Left lobe of liver (tissue), 2 donors: ENCODE measurements at places on chromosomes 12 and 14. TPM values are rescaled to one million over a fixed set of nuclear protein-coding genes. Genes with fewer than 3 reads are reported as not detected.
A peak's percentile ranks its signal among the peaks of the same experiment; 100 is the strongest.

DNA sequence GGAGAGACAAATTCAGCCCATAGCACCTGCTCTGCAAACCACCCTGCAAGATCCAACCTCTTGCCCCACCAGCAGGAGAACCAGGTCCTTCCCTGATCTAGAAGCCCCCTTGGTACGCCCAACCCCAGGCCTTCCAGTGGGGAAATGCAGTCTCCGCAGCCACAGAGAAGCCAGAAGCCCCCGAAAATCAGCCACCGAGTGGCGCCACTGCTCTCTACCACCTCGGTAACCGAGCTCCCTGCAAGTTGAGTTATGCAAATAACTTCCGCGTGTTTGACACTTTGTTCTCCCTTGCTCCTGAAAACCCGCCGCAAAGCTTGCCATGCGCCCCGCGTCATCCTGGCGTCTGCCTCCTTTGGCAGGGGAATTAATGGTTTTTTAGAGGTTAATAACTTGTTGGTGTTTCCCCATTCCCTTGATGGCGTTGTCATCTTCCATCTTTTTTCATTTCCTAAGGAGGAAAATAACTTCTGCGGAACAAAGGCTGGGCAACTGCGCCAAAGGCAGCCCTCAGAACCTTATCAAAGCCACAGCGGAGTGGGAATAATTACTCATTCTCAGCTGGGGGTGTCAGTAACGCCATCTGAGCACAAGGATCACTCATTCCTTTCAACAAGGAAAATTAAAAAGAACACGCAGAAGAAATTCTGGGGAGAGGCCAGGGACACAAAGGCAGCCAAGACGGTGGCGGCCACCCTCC, 60.4 kb downstream of the FZD10 start:
- no peak for DNase-seq

The PTGDR gene
- total RNA-seq, result 0.15 TPM

GRCh38 chr14:68961781-68962584, 17.1 kb downstream of the ACTN1 start:
- no peak for DNase-seq

The B4GALNT3 gene
- total RNA-seq, result 0.30 TPM

DNA sequence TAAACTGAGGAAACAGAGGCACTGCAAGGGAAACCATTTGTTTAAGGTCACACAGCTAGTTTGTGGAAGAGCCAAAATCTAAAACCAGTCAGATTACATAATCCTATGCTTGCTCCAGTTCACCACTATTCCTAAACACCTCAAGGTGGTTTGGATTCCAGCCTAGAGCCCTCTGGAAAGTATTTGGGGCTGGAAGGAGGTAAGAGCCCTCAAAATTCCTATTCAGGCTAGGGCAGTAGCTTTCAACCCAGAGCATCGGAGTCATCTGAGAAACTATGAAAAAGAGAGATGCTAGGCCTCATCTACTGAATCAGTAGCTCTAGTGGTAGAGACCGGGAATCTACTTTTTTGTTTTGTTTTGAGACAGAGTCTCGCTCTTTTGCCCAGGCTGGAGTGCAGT, 16.0 kb upstream of the SPPL3 start:
- no peak for DNase-seq

The PTPRR gene
- total RNA-seq, result not detected

The HVCN1 gene
- 1.5 TPM for total RNA-seq

The CD163L1 gene
- total RNA-seq, result 0.78 TPM

DNA sequence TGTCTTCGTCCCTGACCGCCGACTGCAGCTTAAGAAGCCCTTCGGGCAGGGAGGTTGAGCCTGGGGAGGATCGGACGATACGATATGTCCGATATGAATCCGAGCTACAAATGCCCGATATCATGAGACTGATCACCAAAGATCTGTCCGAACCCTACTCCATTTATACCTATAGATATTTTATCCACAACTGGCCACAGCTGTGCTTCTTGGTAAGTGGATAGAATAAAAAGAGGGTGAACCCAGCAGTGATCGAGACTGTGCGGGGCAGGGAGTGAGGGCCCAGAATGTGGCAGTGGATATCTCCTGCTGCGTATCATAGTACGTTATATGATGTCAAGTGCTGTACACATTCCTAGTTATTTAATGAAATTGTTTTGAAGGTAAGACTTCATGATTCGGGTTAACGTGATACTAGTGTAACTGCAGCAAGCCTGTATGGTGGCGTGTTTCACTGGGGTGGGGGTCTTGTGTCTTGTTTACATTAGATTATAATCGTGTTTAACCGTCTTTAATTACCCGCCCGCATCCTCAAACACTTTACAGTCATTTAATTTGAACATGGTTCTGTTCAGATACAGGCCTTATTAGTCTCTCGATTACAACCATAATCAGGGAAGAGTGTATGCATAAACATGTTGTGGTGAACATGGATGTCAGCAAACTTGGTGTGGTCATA, 1.3 kb downstream of the NAA30 start:
- DNase-seq, result no peak

DNA sequence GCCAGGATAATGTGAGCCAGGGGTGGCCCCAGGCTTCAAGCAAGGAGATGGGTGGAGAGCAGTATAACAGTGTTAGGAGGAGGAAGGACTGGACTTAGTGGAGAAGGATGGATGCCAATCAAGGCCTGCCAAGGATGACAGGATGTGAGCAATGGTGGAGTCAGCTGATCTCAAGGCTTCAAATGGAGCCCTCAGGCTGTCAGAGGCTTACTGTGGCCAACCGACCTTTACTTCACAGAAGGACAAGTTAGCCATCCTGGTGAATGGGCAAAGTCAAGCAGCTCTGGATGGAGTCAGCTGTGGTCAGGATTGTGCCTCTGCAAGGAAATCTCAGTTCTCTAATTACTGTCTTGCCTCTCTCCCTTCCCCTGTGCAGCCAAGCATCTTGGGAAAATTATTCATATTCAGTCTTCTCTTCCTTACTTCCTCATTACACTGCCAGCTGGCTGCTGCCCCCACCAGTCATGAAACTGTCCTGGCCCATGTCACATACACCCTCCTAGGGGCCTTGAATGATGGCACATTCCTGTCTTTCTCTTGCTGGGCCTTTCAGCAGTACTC, 7.6 kb upstream of the STAT6 start:
- DNase-seq, result no peak

The DHRS2 gene
- 6.2 TPM for total RNA-seq

- no peak for DNase-seq
These were observed 13.1 kb downstream of the PGAM5 start for GRCh38 chr12:132723764-132724140.

The GOLT1B gene
- 16.8 TPM for total RNA-seq

The REC8 gene
- 2.6 TPM for total RNA-seq

GRCh38 chr12:112175361-112176155, 50.2 kb downstream of the TRAFD1 start:
- no peak for DNase-seq

The TSPAN8 gene
- total RNA-seq, result 12.0 TPM

The ZDHHC22 gene
- not detected for total RNA-seq

The IFNG gene
- total RNA-seq, result 0.63 TPM

DNA sequence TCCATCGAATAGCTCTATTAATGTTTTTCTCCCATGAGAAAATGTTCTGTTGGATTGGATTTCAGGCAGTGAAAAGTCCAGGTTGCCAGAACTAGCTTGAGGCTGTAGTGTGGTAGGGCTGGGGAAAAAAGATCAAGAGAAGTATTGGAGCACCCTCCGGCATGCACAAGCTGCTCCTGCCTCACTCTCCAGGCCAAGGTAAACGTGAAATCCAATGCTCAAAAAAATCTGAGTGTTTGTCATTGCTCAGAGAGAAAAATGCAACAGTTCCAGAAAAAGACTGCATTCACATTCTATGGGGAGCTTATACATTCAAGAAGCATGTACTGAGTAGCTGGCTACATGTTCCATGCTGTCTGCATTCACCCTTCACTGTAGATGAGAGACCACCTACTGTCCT, 680.9 kb upstream of the TBX3 start:
- DNase-seq, result no peak

- DNase-seq, result no peak
These were observed 97.5 kb upstream of the NEDD1 start for GRCh38 chr12:96809522-96809921.

- no peak for DNase-seq
These were observed 214.7 kb downstream of the NOVA1 start for GRCh38 chr14:26382901-26383685.

GRCh38 chr12:95533985-95534384, 17.3 kb downstream of the USP44 start:
- no peak for DNase-seq

The SNW1 gene
- total RNA-seq, result 18.9 TPM

DNA sequence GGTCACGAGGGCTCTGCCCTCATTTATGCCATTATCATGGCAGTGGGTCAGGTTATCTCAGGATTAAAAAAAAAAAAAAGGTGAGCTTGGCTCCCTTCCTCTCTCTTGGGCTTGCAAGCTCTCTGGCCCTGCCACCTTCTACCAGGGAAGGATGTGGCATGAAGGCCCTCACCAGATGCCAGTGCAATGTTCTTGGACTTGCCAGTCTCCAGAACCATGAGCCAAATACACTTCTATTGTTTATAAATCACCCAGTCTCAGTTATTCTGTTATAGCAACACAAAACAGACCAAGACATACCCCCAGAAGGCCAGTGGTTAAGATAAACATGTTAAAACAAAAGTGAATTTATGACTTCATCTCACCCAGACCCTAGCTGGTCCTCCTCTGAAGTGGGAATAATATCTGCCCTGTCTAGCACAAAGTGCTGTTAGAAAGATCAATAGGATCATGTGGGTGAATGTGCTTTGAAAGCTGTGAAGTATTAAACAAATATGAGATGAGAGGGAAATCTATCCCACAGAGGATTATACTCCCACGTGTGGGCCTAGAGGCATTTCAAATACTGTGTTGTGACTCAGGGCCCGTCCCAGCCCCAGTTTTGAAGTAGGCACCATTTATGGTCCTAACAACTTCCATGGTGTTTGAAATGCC, 88.6 kb downstream of the NINJ2 start:
- no peak for DNase-seq

The TAS2R31 gene
- total RNA-seq, result 1.0 TPM

GRCh38 chr14:103393070-103393469, 7.9 kb downstream of the MARK3 start:
- DNase-seq, result peak; percentile 46

DNA sequence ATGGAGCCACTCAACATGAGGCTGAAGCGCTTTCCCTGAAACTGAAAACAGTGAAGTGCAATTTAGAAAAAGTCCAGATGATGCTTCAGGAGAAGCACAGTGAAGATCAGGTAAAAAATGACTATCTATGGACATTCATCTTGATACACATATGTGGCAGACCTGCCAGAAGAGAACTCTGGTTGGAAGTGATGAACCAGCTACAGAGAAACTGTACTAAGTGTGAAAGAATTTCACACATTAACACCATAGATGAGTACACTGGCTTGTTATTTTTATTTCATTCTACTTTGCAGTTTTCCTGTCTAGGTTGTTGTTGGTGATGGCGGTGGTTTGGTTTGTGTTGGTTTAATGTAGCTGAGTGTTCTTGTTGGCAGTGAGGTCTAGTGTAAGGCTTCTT, 174.7 kb downstream of the ESR2 start:
- no peak for DNase-seq

GRCh38 chr12:102548543-102548942, 68.2 kb upstream of the IGF1 start:
- DNase-seq, result no peak

GRCh38 chr12:86550218-86551145, 294.3 kb upstream of the MGAT4C start:
- no peak for DNase-seq

The ASCL1 gene
- not detected for total RNA-seq

- no peak for DNase-seq
These were observed 52.8 kb upstream of the ELK3 start for GRCh38 chr12:96141216-96141912.

The KCNC2 gene
- 0.08 TPM for total RNA-seq

The A2M gene
- total RNA-seq, result 915 TPM

The SPRYD4 gene
- total RNA-seq, result 9.4 TPM

DNA sequence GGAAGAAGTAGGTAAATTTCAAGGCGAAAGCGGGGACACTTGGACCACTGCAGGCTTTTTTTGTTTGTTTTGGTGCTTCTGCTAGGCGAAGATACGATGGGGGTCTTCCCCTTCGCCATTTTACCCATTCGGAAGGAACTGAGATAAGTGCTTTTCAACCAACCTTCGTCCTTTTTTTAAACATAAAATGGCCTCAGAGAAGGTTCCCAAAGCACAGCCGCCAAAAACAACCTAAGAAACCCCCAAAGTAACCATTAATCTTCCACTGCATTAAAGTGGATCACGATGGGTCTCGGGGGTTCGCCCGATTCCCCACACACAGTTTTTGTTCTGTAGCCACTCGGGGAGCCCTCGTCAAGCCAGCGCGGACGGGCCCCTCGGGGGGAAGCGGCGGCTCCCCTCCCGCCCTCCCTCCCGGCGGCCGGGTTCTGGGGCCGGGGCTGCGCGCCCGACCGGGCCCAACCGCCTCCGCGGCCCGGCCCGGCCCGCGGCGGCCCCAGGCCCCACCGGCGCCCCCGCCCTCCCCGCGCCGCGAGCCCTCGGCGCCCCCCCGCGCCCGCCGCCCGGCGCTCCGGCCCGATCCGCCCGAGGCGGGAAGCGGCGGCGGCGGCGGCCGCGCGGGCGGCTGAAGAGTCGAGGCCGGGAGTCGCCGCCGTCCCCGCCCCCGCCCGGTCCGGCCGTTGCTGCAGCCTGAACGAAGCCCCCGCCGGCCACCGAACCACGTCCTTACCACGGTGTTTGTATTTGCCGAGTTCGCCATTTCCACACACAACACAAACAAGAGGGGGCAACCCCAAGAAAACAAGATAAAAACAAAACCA, 790 bp downstream of the GTF2A1 start:
- peak; percentile 56 for DNase-seq

The APOLD1 gene
- 1.5 TPM for total RNA-seq

- no peak for DNase-seq
These were observed 52.9 kb downstream of the PHLDA1 start for GRCh38 chr12:75978677-75979076.

The PCK2 gene
- 590 TPM for total RNA-seq

DNA sequence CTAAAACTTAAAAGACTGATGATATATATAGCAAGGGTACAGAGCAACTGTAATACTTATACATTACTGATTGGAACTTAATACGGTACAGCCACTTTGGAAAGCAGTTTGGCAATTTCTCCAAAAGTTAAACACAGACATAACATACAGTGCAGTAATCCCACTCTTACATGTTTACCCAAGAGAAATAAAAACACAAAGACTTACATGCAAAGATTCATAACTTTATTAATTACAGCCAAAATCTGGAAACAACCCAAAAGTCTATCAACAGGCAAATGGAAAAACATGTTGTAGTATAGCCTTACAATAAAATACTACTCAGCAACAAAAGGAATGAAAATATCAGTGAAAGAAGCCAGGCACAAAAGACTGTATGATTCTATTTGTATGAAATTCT, 84.6 kb downstream of the GARIN6 start:
- no peak for DNase-seq

The SLC38A4 gene
- 518 TPM for total RNA-seq

- no peak for DNase-seq
These were observed 25.6 kb upstream of the CCDC60 start for GRCh38 chr12:119308708-119309456.

DNA sequence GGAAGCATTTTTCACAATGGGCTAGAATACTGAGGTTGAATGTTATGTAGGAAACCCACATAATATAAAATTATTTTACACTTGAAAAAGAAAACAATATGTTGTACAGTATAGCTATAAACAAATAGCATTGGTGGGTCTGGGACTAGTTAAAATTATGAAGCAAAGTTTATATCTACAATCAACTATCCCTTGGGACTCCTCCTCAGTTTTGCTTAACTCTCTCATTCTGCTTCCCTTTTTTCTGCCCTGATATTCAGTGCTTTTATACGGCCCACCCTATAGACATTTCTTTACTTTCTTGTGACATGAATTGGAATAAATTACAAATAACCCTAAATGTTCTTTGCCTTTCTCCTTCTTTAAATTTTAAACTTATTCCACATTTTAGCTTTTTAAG, 300.5 kb downstream of the FBXL14 start:
- DNase-seq, result no peak

The EFS gene
- 0.68 TPM for total RNA-seq

GRCh38 chr12:119229837-119230236, 51.1 kb downstream of the HSPB8 start:
- DNase-seq, result no peak
